ENCODE measurements at places on chromosomes 3 and 15.

DNA sequence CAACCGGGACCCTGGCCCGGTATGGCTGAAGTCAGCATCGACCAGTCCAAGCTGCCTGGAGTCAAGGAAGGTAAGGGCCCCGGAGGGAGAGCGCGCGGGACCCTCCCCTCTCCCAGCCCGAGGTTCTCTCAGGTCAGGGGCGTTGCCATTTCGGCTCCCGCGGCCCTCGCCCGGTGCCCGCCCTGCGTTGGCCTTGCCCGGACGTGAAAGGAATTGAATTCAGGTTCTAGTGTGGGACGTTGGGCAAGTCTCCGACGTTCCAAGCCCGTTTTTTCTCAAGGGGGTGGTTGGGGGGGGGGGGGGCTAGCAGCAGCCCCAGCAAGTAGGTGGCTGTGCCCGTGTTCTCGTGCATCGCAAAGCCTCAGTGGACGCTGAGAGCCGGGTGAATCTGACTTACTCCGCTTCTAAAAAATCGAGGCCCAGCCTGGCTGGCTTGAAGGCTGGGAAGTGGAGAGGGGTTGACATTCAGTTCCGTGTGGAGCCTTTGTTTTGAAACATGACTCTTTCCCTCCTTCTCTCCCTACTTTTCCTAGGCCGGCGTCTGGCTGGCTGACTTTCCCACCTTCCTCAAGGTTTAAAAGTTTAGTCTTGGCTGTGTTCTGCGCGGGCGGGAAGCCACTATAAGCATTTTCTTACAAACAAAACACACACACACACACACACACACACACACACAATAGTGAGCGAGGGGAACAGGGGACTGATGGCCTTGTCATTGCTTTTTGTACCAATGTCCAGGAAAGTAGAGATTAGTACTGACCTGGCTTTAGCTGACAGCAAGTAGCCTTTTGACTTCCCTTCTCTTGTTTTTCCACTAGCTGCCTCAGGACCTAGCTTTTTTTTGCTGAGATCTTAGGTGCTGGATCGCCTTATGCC lies at the start of gene UTS2B:
TSS of gene UTS2B (minus strand) at position 873 of the 876 bp plus-strand sequence. CDS start 48,337 bp downstream, outside the sequence.
- DNase-seq, result no peak

- no peak for DNase-seq
These were observed 138.4 kb downstream of the GHSR start for GRCh38 chr3:172309741-172310427.

- no peak for DNase-seq
These were observed 48.2 kb upstream of the STAC start for GRCh38 chr3:36332139-36332538.

GRCh38 chr3:172098698-172099494 lies 59.5 kb downstream of the FNDC3B start:
- DNase-seq, result no peak

- no peak for DNase-seq
These were observed 10.4 kb downstream of the LIMD1 start for GRCh38 chr3:45604999-45605398.

DNA sequence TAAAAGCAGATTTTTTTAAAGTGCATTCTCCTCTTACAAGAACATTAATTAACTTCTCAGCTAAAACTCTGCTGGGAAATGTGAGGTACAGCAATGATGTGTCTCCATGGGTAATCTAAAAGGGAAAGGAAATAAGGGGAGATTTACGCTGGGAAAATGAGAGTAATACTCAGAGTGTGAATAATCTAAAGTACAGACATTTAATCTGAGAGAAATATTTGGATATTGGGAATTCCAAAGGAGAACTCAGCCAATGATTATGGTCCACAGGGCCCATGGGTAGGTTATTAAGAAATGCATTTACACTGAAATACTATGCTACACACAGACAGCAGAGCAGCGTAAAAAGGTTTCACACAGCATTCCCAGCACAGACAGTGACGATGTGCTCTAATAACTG lies 229.9 kb downstream of the MAGI1 start:
- DNase-seq, result no peak

DNA sequence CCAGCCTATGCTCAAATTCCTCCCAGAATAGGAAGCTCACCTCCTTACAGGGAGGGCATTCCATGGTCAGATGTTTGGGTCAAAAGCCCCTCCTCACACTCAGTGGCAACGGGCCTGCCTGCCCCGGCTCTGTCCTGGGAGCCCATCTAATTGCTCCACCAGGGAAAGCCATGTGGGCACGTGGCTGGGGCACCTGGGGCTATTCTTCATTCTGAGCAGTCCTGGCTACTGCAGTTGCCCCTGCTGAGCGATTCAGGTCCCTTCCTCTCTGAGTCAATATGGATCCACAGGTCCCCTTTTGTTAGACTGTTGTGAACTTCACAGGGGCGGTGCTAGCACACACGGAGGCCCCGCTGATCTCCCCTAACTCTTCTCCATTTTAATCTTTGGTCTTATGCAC lies 39.4 kb downstream of the TPRA1 start:
- no peak for DNase-seq

Measured in cerebellar nuclear complex (tissue), 1 donor.